T-cell (primary cell): ENCODE measurements at places on chromosomes 11 and 22.

GRCh38 chr11:86369668-86370067 lies 5.0 kb upstream of the CCDC81 start:
- H3K27ac ChIP-seq = no peak overlapping the region
- H3K4me1 ChIP-seq = no peaks in the 10 kb centered on the region
- no peaks in the 10 kb centered on the region for H3K27me3 ChIP-seq
- H3K4me3 ChIP-seq = no peak overlapping the region

DNA sequence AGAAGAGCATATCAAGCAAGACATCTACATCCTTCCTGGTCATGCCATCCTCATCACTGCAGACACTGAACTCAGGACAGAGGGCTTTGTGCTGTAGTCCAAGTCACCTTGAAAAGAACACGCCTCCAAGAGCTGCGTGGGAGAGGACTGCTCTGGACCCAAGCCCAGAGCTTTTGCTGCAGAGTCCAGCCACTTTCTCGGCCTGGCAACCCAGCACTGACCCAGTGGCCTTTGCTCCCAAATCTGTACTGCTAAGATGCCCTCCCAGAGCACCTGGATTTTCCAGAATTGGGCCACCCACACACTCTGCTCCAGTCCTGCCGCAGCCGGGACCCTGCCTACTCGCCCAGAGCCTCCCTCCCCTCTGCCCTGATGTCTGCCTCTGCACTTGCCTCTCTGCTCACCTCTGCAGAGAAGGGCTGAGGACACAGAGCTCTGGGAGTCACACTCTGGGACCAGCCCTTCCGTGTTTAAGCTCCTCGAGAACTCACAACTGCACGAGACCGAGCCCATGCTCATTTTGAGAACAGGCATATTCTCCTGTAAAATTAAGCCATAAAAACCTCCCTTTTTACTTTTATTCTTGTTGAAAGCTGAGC lies 83.8 kb upstream of the CSNK2A3 start:
- H3K27ac ChIP-seq = no peak overlapping the region
- H3K4me1 ChIP-seq = no peaks in the 10 kb centered on the region
- DNase-seq = no peak
- H3K27me3 ChIP-seq = no peaks in the 10 kb centered on the region
- no peak overlapping the region for H3K4me3 ChIP-seq

DNA sequence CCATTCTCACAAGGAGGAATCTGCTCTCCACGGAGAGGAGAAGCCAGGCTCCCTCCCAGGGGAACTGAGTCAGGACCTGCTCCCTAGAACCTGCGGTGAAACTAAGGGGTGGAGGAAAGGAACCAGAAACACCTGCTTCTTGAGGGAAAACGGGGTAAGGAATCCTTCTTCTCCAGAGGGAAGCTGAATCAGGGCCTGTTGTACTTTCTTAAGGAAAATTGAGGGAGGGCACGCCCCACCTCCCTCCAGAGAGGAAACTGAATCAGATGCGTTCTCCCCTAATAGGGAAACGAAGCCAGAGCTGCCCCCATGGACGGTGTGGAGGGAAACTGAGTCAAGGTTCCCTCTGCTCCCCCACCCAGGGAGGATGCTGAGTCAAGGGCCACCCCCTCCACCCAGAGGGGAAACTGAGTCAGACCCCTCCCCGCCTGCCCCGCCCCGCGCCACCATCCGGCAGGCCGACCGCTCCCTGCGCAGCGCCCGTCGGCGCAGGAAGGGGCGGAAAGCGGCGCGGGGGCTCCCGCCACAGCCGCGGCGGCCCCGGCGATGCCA lies 393 bp downstream of the RELA start:
- H3K4me1 ChIP-seq = peaks cover 6% of the 10 kb centered on the region
- H3K36me3 ChIP-seq = peaks cover 48% of the 10 kb centered on the region
- peak overlapping the region; percentile 88 for H3K27ac ChIP-seq
- no peaks in the 10 kb centered on the region for H3K27me3 ChIP-seq
- no peak for DNase-seq

DNA sequence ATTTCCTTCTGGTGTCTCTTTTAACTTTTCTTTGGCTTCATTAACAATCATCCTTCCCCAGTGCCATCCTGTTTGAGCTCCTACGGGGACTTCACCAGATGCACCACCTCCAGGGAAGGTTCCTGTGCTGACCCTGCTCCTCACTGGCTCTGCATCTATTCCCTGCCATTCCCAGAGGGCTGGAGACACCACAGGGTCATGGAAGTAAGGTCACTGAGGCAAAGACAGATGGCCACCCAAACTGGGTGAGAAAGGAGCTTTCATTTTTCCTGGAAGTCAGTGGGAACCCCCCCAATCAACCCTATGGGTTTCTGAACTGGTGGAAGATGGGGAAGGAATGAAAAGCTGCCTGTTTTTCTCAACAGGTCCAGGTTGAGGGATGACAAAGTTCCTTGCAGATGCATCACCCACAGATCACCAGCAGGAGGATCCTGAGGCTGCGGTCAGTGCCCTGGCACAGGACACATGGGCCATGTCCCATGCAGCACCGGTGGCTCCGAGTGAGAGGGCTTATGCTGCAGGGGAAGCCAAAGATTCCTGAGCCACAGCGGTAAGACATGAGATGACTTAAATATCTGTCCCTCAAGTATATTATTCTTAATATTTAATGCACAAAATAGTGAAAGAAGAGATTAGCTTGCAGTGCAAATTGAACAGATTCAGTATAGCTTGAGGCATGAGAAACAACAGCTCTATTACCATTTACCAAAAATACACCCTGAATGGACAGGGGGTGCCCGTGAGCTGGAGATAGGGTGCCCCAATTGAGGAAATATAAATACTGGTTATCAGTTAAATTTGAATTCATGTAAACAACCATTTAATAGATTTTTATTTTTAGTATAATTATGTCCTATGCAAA lies 73.0 kb upstream of the VPREB1 start:
- H3K36me3 ChIP-seq = no peaks in the 10 kb centered on the region
- H3K27me3 ChIP-seq = peaks cover 2% of the 10 kb centered on the region
- peaks cover 2% of the 10 kb centered on the region for H3K4me1 ChIP-seq
- DNase-seq = no peak
- no peak overlapping the region for H3K27ac ChIP-seq
- no peak overlapping the region for H3K4me3 ChIP-seq

- H3K4me3 ChIP-seq = no peak overlapping the region
- no peak overlapping the region for H3K27ac ChIP-seq
- no peaks in the 10 kb centered on the region for H3K4me1 ChIP-seq
These were observed 839.8 kb upstream of the CNTN5 start for GRCh38 chr11:98180921-98181320.

GRCh38 chr11:73833067-73833466 lies 43.6 kb downstream of the COA4 start:
- H3K4me3 ChIP-seq = no peak overlapping the region
- no peak overlapping the region for H3K27ac ChIP-seq
- no peaks in the 10 kb centered on the region for H3K4me1 ChIP-seq
- DNase-seq = no peak
